ENCODE measurements at places on chromosomes 6 and 20.

GRCh38 chr20:21344961-21345360 lies 41.8 kb downstream of the XRN2 start:
- no peak for ATAC-seq

GRCh38 chr6:79543886-79544285 lies 6.7 kb upstream of the LCA5 start:
- no peak for ATAC-seq

GRCh38 chr6:127879685-127880084 lies 21.2 kb downstream of the THEMIS start:
- ATAC-seq, result peak; percentile 27

DNA sequence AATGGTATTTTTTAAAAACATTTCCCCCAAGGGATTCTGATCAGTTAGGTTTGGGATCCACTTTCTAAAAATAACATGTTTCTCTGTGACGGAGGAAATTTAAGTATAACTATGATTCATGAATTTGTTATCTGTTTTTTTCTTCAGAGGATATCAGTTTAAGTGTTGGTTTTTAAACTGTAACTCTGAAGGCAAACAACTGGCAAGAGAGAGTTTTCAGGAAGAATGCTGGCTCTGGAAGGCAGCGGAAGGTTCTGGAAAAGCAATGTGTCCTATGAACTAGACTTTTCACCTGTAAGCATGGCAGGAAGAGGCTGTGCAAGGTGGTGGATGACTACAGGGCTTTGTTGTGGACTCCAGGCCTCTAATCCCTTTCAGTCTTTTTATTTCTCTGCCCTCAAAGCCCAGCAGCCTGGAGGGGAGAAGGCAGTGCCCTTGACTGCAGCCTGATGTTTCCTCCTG lies 153.1 kb downstream of the GMPR start:
- ATAC-seq, result no peak

DNA sequence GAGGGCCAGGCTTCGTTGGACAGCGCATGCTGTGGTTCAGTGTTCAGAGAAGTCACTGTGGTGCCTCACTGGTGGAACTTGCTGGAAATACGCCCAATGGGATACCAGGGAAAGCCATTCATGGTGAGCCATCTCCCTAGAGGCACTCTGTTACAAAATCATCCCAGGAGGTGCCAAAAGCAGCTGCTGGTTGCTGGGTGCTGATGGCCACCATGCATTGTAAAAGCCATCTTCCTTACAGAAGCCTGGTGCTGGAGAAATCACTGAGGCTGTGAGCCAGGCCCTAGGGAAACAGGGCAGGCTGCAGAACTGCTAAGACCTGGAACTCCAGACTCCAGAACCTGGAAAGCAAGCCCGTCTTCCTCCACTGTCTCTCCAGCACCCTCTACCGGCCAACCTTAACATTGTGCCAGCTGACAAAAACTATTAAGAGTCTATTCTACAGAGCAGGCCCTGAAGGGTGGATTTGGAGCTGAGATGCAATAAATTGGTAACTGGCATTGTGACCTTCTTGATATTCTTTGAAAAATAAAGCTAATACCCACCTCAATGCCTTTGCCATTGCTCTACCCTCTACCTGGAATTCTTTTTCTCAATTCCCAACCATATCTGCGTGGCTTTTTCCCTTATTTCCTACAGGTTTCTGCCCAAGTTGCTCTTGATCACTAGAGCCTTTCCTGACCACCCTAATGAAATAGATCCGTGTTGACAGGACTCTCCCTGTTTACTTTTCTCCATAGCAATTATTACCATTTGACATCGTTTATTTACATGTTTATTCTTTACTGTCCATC lies 18.5 kb downstream of the SNRPB start:
- no peak for ATAC-seq

Data from stimulated activated memory B cell treated with anti-CD40 and anti-IgM and Interleukin-4, amounts not matched to agents 10 μg/mL and 1 μg/mL and 100 μg/mL, for 72 hours (primary cell).